ENCODE measurements at places on chromosomes 5 and 9.

DNA sequence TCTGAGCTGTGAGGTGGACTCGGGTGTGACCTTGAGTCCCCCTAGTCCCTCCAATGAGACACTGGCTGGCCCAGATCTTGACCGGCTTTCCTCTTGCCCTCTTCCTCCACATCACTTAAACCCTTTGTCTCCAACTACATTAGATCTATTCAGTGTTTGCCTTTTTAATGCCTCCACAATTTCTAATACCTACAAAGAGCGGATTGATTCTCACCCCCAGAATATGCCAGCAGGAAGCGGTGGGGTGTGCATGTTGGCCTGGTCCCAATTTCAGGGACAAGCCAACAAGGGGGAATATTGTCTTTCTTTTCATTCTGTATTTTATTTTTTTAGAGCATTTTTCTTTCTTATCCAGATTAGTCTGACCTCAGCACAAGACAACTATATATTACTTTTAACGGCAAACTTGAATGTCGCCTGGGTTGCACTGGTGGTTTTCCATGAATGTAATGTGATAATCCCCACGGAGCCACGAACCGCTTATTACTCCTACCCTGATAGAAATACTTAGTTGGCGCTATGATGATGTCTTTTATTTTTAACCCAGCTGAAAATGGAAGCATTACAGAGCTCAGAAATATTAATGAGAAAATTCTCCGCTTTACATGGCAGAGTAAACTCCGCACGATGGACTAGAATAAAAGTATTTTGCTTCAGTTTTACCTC is 68.5 kb upstream of the MYO10 start:
- DNase-seq, result no peak

GRCh38 chr9:91899219-91899563 is 50.8 kb downstream of the ROR2 start:
- DNase-seq, result no peak

DNA sequence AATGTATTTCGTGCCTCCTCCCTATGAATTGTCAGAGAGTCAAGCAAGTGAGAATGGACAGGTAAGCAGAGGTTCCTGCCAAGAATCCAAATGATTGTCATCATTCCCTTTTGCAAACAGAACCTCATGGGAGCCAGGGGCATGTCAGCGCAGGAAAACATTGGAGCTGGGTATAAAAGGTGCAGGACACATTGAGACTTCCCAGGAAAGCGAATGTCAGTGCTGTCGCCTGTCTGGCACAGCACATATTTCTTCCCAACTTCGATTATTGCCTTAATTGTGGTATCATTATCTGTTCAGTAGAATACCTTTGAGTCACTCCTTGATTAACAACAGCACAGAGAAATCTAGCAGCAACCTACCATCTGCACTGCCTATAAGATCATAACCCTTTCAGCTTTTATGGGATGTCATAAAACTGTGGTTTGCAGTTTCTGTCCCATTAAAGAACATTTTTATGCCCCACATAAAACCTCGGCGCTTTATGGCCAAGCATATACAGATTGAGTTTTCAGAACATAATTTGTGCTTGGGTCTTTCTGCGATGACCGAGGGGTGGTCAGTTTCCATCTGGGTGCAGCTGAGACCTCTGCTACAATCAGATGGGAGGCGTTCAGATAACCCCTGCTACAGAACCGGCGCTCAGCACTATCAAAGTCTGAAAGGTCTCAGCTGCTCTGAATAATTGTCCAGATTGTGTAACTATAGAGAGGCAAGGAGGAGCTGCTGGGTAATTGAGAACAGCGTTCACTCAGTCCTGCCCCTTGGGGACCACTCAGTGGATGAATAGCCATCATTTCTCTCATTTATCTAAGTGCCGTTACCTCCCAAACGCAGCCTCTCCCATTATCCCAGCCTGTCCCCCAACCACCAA is 30.9 kb upstream of the WWC1 start:
- DNase-seq, result no peak

DNA sequence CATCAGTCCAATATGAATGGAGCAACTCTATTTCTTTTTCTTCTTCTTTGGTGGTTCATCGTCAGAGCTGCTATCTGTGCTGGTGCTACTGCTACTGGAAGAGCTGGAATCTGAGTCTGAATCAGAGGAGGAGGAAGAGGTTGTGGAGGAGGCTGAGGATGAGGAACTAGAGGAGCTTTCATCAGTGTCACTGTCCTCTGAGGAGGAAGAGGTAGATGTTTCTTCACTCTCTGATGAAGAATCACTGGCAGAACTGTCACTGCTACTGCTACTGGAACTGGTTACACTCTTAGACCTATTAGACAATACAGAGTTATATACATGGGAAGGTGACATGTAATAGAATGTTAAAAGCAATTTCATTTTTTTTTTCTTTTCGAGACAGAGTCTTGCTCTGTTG is 27.8 kb downstream of the ZCCHC10 start:
- no peak for DNase-seq

DNA sequence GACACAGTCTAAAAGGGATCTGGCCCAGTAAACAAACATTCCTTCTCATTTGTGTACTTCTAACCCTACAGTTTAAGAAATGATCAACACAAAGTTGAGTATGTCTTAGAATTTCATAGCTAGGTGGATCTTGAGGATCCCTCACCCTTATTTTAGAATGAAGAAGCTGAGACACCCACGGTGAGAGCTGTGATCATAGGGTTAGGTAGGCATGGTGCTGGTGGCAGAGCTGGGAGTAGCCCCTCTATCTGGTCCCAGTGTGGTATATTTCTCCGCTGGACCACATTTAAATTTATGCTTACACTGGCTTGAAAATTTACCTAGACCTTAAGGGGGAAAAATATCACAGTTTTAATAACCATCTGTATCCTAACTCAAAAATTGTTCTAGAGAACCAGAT is 39.8 kb downstream of the UGCG start:
- DNase-seq, result no peak

All from stimulated activated CD8-positive, alpha-beta memory T cell treated with anti-CD3 and anti-CD28 coated beads, Interleukin-7, amount 100 ng/mL, for 24 hours (primary cell).